ENCODE measurements at places on chromosomes 3 and 15.

DNA sequence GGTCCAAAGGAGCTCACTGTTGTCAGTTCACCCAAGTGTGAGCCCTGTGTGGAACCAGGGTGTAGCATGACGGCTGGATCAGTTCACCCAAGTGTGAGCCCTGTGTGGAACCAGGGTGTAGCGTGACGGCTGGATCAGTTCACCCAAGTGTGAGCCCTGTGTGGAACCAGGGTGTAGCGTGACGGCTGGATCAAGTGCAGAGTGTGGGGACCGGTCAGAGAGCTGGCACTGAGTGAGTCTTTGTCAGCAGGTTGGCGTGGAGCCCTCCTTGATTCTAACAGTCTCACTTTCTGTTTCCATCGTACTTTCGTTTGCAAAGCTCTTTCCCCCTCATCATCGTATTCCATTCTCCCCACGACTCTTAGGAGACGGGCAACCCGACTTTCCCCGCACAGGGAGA lies 57.9 kb upstream of the DLG1 start:
- DNase-seq: no peak

GRCh38 chr3:11818033-11818432 lies 28.7 kb downstream of the TAMM41 start:
- no peak for DNase-seq

GRCh38 chr3:46935168-46935858 lies 41.2 kb downstream of the CCDC12 start:
- DNase-seq: peak; percentile 91

- no peak for DNase-seq
Observed at GRCh38 chr3:170802164-170803151, 67.5 kb downstream of the RPL22L1 start.

GRCh38 chr3:13607821-13608597 lies 59.1 kb downstream of the FBLN2 start:
- no peak for DNase-seq

GRCh38 chr3:13877911-13878280 lies 2.0 kb downstream of the WNT7A start:
- no peak for DNase-seq

DNA sequence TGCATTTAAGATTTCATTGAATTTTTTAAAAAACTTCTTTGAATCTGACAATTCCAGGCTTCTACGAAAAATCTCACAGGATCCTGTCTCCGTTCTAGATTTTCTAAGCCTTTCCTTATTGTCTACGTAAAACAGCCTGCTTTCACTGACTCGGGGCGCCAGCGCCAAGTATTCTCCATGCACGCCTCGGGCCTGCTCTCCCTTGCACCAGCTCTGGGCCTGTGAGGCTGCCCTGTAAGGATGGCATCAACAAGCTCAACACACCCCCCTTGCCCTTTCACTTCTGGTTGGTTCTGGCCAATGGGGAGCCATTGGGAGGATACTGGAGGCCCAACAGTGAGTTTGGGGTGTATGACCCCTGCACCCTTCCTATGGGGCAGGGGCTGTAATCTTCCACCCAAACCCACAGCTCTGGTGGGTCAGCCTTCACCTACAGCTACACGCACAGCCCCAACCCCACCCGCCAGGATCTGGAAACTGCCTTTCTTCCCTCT lies 47.8 kb downstream of the SLC41A3 start:
- DNase-seq: no peak

GRCh38 chr3:71305231-71306206 lies 278.0 kb downstream of the FOXP1 start:
- DNase-seq: no peak

GRCh38 chr3:48507256-48508061 lies 3.5 kb upstream of the SHISA5 start:
- no peak for DNase-seq

All from cardiac septum (tissue), 1 donor.